Activated naive CD4-positive, alpha-beta T cell treated with anti-CD3 and anti-CD28 coated beads, Interleukin-2, amount 10 ng/mL, durations not matched to agents 7 days and 5 days (primary cell): ENCODE measurements at places on chromosomes 1 and 21.

DNA sequence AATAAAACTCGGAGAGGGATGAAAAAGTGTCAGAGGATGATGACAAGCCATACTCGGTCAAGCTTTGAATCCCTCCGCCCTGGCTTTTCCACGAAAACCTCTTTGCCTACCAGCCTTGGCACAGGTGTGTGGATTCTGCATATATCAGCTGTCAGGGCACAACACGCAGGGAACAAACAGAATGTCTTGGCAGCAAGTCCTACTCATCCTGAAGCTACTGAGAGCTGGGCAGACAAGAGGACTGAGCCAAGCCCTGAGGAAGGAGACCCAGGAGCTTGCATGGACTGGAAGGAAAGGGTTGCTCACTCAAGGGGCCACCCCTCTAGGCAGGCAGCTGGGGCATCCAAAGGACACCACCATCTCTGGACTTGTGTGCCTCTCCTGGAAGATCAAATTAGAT is 132.4 kb downstream of the HMGB4 start:
- H3K4me3 ChIP-seq = no peak overlapping the region
- no peaks in the 10 kb centered on the region for H3K4me1 ChIP-seq
- H3K27ac ChIP-seq = no peak overlapping the region
- no peak for DNase-seq
- peaks cover 4% of the 10 kb centered on the region for H3K27me3 ChIP-seq

DNA sequence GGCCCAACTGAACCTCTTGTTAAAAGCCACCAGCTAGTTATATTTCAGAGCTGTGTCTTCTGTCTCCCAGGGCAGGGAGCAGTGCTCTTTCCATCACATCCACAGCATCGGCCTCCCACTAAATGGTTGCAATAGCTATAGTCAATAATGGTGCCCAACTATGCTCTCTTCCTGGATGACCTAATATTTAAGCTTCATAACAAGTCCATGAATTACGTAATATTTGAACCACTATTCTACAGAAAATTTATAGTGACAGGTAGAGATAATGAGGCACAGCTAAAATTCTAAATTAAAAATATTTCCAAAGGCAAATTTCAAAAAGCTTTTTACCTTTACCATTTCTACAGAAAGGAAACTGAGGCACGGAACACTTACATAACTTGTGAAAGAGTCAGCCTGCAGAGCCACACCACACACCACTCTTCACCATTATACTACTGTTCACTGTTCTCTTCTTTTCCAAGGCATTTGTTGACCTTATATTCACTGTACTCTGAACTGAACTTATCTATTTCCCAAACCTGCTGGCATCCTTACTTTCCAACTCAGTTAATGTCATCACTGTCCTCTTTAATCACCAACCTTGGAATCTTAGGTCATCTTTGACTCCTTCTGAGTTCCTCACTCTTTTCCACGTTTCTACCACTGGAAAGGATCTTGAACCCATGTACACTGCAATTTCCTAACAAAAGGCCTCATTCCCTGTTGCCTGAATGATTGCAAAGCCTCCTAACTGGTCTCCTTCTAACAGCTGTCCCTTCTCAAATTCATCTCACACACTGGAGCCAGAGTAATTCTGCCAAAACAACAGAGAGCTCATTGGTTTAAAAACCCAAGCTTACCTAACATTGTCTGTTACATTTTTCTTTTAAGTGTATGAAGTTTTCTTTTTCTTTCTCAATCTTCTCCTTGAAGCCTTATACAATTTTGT is 85.5 kb downstream of the DDAH1 start:
- no peaks in the 10 kb centered on the region for H3K4me1 ChIP-seq
- no peak overlapping the region for H3K27ac ChIP-seq
- no peak overlapping the region for H3K4me3 ChIP-seq
- no peaks in the 10 kb centered on the region for H3K27me3 ChIP-seq
- no peak for DNase-seq
- H3K36me3 ChIP-seq = no peaks in the 10 kb centered on the region

DNA sequence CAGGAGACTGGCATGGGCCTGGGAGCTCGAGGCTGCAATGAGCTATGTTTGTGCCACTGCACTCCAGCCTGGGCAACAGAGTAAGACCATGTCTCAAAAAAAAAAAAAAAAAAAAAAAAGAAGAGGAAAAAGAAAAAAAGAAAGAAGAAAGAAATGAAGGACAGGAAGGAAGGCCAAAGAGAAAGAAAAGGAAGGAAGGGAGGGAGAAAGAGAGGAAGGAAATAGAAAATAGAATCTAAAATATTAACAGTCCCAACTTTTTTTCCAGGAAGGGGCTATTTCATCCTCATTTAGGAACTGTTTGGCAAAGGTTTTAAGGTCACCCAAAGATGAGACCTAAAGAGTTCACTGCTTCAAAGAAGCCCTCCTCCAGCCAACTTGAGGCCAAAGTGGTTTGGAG is 2.5 kb downstream of the MUL1 start:
- no peak overlapping the region for H3K27ac ChIP-seq
- H3K4me1 ChIP-seq = peaks cover 30% of the 10 kb centered on the region
- no peak overlapping the region for H3K4me3 ChIP-seq
- peaks cover 13% of the 10 kb centered on the region for H3K36me3 ChIP-seq

GRCh38 chr1:28078680-28079626 is 9.5 kb downstream of the EYA3 start:
- H3K4me3 ChIP-seq = no peak overlapping the region
- peaks cover 14% of the 10 kb centered on the region for H3K36me3 ChIP-seq
- DNase-seq = no peak
- no peak overlapping the region for H3K27ac ChIP-seq

DNA sequence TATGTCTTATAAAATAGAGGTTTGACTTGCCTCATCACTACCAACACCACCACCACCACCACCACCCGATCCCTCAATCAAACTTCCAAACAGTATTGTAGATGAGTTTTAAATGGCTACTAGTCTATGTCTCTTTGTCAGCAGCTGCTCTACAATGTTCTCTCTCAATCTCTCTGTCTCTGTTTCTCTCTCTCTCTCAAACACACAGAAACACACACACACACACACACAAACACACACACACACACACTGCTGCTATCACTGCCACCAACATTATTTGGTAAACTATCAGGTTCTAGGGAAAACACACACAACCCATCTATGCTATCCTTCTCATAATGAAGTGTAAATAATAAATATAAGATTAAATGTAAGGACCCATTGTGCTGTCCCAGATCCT is 2.4 kb downstream of the TNFSF4 start:
- H3K36me3 ChIP-seq = peaks cover 4% of the 10 kb centered on the region
- DNase-seq = no peak
- H3K4me1 ChIP-seq = peaks cover 39% of the 10 kb centered on the region
- peak overlapping the region; percentile 62 for H3K27ac ChIP-seq
- H3K4me3 ChIP-seq = peak overlapping the region; percentile 55
- peaks cover 8% of the 10 kb centered on the region for H3K27me3 ChIP-seq

- H3K4me1 ChIP-seq = peaks cover 8% of the 10 kb centered on the region
- peaks cover 78% of the 10 kb centered on the region for H3K27me3 ChIP-seq
- no peak within 1 kb of the TSS for H3K27ac ChIP-seq
- H3K4me3 ChIP-seq = peak within 1 kb of the TSS; percentile 67
Observed at GRCh38 chr1:158180741-158181576, at the start of gene CD1D. CD1D (plus strand) TSS chr1:158180895; CDS start chr1:158181102, 207 bp downstream.

DNA sequence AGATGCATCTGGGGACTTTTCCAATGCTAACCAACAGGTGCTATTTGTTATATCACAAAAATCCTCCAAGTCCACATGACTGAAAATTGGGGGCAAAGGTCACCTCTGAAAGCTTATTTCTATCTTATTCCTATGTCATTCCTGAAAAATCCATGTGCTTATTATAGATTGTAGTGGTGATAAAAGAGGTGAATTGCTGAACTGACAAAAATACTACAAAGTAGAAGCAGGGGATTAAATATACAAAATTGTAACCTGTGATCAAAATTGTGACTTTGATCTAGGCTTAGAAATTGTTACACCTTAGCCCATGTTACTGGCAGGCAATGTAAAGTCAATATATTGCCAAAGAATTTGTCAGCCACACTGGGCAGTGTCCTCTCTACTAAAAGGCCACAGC is 62.3 kb downstream of the IER5 start:
- DNase-seq = no peak
- H3K27me3 ChIP-seq = peaks cover 35% of the 10 kb centered on the region
- no peak overlapping the region for H3K4me3 ChIP-seq
- H3K36me3 ChIP-seq = peaks cover 6% of the 10 kb centered on the region
- no peak overlapping the region for H3K27ac ChIP-seq

GRCh38 chr1:39081271-39082009 is 55.3 kb downstream of the NDUFS5 start:
- peaks cover 8% of the 10 kb centered on the region for H3K4me1 ChIP-seq
- H3K27ac ChIP-seq = no peak overlapping the region
- no peaks in the 10 kb centered on the region for H3K36me3 ChIP-seq

DNA sequence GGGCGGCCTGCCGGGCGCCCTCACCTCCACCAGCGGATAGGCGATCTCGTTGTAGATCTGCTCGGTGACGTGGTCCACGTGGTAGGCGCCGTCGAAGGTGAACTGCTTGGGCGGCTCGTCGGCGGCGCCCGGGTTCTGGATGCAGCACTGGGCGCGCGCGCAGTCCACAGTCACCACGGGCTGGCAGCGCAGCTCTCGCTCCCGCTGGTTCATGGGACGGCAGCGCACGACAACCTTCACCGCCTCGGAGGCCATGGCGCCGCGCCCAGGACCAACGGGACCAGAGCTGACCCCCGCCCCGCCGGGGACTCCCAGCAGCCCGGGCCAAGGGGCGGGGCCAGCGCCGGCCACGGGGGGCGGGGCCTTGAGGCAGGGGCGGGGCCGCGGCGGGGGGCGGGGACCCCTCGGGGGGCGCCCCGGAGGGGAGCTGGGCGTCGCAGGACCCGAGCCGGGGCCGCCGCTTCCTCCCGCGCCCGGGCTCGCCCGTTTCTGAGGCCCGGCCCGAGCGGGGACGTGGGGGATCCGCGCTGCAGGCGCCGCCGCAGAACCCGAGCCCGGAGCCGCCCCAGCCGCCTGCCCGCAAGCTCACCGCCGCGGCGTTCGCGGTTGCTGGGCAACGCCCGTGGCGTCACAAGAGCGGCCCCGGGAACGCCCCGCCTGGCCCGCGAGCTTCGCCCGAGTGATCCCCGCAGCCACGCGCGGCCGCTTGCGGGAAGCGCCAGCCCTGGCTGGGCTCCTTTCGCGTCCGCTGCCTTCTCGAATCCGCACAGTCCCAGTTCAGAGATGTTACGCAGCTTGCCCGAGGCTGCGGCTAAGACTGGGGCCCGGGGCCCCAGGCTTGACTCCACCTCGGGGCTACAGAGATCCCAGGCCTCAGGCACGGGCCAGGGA is at the start of gene KIF17:
KIF17 (minus strand) TSS at position 556 of the 891 bp plus-strand sequence; CDS start at position 255, 301 bp downstream.
- peak; percentile 77 for DNase-seq
- peaks cover 72% of the 10 kb centered on the region for H3K27me3 ChIP-seq
- H3K36me3 ChIP-seq = peaks cover 3% of the 10 kb centered on the region
- peaks cover 15% of the 10 kb centered on the region for H3K4me1 ChIP-seq

DNA sequence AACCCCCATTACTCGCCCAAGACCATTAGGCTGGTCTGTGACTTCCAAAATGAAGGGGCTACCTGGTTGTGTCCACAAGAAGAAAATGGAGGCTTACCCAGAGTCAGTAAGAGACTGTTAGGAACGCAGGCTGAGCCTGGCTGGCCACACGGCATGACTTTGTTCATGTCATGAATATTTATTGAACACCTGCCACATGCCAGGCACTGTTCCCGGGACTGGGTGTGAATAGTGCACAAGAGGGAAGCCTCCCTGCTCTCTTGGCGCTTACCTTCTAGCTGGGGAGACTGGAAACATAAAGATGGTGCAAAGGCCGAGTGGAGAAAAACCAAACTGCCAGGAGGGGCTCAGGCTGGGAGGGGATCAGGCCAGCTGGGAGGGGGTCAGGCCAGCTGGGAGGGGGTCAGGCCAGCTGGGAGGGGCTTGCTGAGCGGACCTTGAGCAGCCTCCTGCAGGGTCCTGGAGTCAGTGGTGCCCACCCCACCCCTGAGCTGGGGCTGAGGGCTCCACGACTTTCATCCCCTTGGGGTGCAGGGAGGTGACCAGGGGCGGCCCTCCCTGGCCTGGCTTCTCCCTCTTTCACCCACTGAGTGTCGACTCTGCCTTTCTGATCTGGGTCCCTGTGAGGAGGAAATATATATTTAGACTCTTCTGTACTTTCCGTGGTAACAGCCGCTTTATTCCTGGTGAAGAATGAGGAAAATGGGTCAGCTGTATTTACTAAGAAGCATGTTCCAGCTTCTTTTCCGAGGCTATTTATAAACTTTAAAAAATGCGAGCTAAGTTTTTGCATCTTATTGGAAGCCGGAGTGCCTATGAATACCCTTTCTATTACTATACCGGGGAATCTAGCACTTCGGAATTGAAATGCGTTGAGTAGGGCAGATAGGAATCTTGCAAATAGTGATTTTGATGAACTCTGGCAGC is 139.0 kb downstream of the CAMTA1 start:
- H3K4me3 ChIP-seq = no peak overlapping the region
- H3K4me1 ChIP-seq = no peaks in the 10 kb centered on the region
- H3K27ac ChIP-seq = no peak overlapping the region
- peaks cover 39% of the 10 kb centered on the region for H3K27me3 ChIP-seq

GRCh38 chr1:32741413-32742198 is 39.0 kb upstream of the SYNC start:
- peaks cover 7% of the 10 kb centered on the region for H3K4me1 ChIP-seq
- peak overlapping the region; percentile 66 for H3K4me3 ChIP-seq
- H3K36me3 ChIP-seq = no peaks in the 10 kb centered on the region
- peaks cover 75% of the 10 kb centered on the region for H3K27me3 ChIP-seq

DNA sequence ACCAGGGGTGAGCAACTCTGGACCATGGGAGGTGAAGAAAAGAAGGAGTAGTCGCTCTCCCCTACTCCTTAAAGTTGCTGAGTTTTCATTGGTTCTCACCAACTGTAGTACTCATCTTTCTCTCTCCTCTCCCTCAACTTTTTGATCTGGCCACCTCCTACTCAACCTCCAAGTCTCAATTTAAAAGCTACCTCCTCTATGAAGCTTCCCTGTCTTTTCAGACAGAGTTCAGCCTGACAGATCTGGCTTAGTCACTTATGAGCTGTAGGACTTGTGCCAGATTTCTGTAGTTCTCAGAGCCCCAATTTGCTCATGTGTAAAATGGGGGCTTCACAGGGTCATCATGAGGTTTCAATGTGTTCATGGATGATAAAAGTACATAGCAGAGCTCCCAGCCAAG is 34.5 kb upstream of the HTR1D start:
- H3K27ac ChIP-seq = no peak overlapping the region
- H3K27me3 ChIP-seq = peaks cover 19% of the 10 kb centered on the region
- DNase-seq = no peak
- no peaks in the 10 kb centered on the region for H3K4me1 ChIP-seq
- H3K4me3 ChIP-seq = no peak overlapping the region
- H3K36me3 ChIP-seq = no peaks in the 10 kb centered on the region
